Dermis microvascular lymphatic vessel endothelial cell (primary cell): ENCODE measurements at places on chromosomes 5 and 9. TPM values are rescaled to one million over a fixed set of nuclear protein-coding genes. Genes with fewer than 3 reads are reported as not detected.
A peak's percentile ranks its signal among the peaks of the same experiment; 100 is the strongest.

DNA sequence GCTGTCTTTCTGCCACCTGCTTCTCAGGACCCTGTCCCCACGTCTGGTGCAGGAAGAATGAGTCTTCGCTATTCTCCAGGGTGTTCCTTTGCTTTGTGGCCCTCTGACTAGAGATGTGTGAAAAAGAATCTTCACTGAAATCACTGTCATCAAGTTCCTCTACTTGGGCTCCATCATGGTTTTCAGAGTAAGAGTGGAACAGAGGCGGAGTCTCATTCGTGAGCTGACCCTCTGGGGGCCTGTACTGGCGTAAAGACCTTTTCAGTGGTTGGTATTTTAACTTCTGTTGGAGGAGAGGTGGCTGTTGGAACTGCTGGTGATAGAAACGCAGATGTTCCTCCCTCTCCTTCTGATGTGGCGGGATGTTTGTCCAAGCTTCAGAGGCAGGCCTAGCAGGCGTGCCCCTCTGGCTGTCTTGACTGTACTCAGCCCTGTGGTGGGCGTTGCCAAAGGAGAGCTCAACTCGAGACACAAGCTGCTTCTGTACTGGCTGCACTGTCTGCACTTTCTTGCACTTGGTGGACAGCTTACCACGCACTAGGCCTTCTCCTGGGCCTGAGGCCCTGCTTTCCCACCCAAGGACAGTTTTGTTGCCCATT is 72.0 kb downstream of the KIF24 start:
- no peak for DNase-seq

GRCh38 chr5:143923634-143924266 is 111.8 kb downstream of the HMHB1 start:
- DNase-seq = peak; percentile 52

- peak; percentile 22 for DNase-seq
Observed at GRCh38 chr9:6931913-6932312, 174.1 kb downstream of the KDM4C start.

GRCh38 chr5:120082316-120083068 is 381.6 kb upstream of the PRR16 start:
- no peak for DNase-seq

- DNase-seq = no peak
Observed at GRCh38 chr5:176796411-176796810, 13.9 kb upstream of the UNC5A start.

GRCh38 chr5:86463339-86463738 is 154.4 kb upstream of the COX7C start:
- DNase-seq = no peak

DNA sequence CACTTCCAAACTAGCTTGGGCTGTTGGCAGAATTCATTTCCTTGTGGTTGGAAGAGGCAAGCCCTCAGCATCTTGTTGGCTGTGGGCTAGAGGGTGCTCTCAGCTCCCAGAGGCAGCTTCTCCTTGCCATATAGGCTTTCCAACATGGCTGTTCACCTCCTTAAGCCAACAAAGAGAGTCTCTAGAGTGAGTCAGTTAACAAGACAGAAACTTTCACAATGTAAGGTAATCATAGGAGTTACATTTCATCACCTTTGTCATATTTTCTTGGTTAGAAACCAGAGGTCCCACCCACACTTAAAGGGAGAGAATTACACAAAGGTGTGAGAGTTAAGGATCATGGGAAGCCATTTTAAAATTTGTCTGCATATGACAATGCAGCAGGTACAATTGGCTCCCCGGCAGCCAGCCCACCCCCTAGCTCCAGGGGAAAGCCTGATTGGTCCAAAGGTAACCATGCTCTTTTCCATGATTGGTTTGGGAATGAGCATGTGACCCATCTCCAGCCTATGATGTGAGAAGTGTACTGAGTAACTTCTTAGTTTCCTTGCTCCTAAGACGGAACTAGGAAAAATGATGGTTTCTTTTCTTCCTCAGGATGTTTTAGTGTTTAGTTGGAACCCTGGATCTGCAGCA is 109.8 kb upstream of the MSX2 start:
- DNase-seq = no peak

DNA sequence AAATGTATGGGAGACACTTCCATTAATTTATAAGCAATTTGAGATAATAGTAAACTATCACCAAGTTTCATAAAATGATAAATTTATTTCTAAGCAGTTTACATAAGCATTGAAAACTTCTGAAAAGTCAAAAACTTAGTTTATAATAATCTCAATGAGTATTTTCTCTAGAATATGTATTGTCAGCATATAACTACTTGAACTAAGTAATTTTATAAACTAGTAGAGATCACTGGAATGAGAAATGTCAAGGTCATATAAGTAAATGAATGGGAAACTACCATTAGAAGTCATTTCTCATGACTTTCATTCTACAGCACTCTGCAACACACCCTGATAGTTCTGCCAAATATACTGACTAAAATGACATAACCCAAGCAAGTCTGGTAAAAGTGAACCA is 3.4 kb downstream of the TBCA start:
- no peak for DNase-seq

- DNase-seq = no peak
Observed at GRCh38 chr5:197892-198489, 6.7 kb downstream of the LRRC14B start.

DNA sequence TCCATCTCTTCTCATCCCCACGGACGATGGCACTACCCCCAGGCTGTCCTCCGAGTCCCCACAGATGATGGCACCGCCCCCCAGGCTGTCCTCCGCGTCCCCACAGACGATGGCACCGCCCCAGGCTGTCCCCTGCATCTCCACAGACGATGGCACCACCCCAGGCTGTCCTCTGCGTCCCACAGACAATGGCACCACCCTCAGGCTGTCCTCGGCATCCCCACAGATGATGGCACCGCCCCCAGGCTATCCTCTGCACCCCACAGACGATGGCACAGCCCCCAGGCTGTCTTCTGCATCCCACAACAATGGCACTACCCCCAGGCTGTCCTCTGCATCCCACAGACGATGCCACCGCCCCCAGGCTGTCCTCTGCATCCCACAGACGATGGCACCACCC is 57.4 kb upstream of the PTCH1 start:
- DNase-seq = no peak

- peak; percentile 59 for DNase-seq
Observed at GRCh38 chr9:15150939-15151338, 156.1 kb downstream of the TTC39B start.

DNA sequence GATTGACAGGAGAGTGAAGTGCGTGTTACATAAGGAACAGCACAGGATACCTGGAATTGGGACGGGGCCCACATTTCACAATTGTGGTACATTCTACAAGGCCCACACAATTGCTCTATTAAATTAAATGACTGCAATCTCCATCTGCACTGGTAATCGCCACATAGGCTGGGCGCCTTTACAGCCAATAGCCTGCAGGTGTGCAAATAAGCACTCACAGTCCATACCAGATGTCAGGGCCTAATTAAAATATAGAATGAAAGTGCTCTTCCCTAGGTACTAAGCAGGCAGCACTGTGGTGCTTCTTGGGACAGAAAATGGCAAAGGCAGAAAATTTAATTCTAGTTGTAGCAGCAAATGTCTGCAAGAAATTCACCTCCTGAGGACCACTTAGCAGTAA is 82.7 kb downstream of the ATP10B start:
- DNase-seq = no peak

GRCh38 chr5:60972231-60972630 is 27.2 kb downstream of the NDUFAF2 start:
- DNase-seq = no peak

GRCh38 chr5:111755942-111756381 is 1.0 kb downstream of the NREP start:
- DNase-seq = peak; percentile 43

GRCh38 chr5:74953937-74954720 is 87.9 kb upstream of the FAM169A start:
- no peak for DNase-seq

The PAPPA gene
- total RNA-seq = under 0.01 TPM in 2 replicates

The ADAMTS12 gene
- 1.2 and 5.2 TPM in 2 replicates for total RNA-seq

The COL23A1 gene
- 0.13 TPM in 2 replicates for total RNA-seq

The NEUROG1 gene
- total RNA-seq = not detected in 2 replicates

The SLC6A7 gene
- total RNA-seq = not detected in 2 replicates

The TEX53 gene
- not detected in 2 replicates for total RNA-seq

The ABHD17B gene
- 63.8 and 127 TPM in 2 replicates for total RNA-seq
